ENCODE measurements at places on chromosomes 2 and 18. TPM values are rescaled to one million over a fixed set of nuclear protein-coding genes. Genes with fewer than 3 reads are reported as not detected.

The MALT1 gene
- total RNA-seq: 42.5 TPM

The IL1R2 gene
- 36.2 TPM for total RNA-seq

The ATP8B1 gene
- total RNA-seq: not detected

The MOGAT1 gene
- total RNA-seq: not detected

The BARD1 gene
- 26.3 TPM for total RNA-seq

The RNF152 gene
- 0.12 TPM for total RNA-seq

The EFEMP1 gene
- total RNA-seq: not detected

The SCYGR4 gene
- total RNA-seq: not detected

The POTEF gene
- total RNA-seq: not detected

DNA sequence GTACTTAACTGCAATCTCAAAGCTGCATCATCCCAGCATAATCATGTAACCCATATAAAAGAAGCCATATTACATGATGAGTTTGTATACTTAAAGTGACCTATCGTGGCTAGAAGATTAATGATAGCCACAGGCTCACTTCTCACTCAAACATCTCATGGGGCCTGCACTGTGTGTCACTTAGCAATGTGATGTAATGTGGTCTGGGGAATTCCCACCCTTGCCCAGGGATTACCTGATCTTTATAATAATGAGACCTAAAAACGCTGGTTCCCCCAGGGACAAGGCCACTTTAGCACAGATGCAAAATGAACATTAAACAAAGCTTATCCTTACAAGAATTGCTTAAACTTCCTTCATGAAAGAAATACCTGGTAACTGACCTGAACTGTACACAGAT is 427.1 kb upstream of the CNTNAP5 start:
- DNase-seq: no peak
- H3K27ac ChIP-seq: no peak overlapping the region
- no peaks in the 10 kb centered on the region for H3K27me3 ChIP-seq

DNA sequence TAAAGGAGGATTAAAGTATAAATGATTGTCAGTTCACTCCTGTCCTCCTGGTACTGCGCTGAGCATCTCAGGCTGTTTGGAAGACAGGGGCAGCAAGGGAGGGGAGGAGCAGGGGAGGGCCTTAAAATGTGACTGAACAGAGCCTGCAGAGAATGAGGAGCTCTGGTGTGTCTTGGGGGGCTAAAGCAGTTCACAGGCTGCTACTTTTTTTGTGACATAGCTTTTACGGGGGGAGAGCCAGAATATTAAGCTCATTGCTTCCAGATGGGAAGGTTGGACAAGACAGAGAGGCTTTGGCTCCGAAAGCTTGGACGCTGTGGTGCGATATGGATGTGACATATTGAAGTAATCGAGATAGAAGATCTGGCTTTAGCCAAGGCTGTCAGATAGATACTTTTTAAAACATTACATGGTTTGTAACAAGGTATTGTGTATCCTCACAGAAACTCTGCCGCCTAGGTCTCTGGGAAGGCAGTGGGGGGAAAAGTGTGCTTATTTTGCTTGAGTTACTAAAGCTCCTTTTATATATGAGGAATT is 40.5 kb downstream of the RDH14 start:
- H3K4me3 ChIP-seq: no peak overlapping the region
- H3K27me3 ChIP-seq: peaks cover 22% of the 10 kb centered on the region
- DNase-seq: no peak
- no peak overlapping the region for H3K27ac ChIP-seq

- DNase-seq: no peak
- H3K36me3 ChIP-seq: no peaks in the 10 kb centered on the region
- H3K27ac ChIP-seq: no peak overlapping the region
- H3K27me3 ChIP-seq: peaks cover 2% of the 10 kb centered on the region
- H3K4me1 ChIP-seq: no peaks in the 10 kb centered on the region
Measured at GRCh38 chr2:149082735-149083134, 44.2 kb downstream of the LYPD6B start.

DNA sequence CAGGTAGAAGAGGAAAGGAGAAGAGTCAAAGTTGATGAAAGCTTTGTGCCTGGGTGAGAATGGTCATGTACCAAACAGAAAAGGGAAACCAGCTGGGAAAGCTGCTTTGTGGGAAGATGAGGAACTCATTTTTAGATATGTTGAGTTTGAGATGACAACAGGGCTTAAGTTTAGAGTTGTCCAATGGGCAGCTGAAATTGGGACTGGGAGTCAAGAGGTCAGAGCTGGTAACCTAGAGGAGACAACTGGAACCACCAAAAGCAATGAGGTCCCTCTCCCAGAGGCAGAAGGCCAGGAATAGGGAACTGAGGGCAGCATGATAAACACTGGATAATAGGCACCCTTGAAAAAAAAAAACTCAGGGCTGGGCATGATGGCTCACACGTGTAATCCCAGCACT is 48.8 kb downstream of the SLC4A1AP start:
- no peaks in the 10 kb centered on the region for H3K36me3 ChIP-seq
- peaks cover 7% of the 10 kb centered on the region for H3K27me3 ChIP-seq
- H3K4me3 ChIP-seq: no peak overlapping the region
- peaks cover 31% of the 10 kb centered on the region for H3K4me1 ChIP-seq
- DNase-seq: no peak

GRCh38 chr2:9310377-9310776 is 103.8 kb downstream of the ASAP2 start:
- no peaks in the 10 kb centered on the region for H3K4me1 ChIP-seq
- H3K27me3 ChIP-seq: no peaks in the 10 kb centered on the region
- H3K4me3 ChIP-seq: no peak overlapping the region

DNA sequence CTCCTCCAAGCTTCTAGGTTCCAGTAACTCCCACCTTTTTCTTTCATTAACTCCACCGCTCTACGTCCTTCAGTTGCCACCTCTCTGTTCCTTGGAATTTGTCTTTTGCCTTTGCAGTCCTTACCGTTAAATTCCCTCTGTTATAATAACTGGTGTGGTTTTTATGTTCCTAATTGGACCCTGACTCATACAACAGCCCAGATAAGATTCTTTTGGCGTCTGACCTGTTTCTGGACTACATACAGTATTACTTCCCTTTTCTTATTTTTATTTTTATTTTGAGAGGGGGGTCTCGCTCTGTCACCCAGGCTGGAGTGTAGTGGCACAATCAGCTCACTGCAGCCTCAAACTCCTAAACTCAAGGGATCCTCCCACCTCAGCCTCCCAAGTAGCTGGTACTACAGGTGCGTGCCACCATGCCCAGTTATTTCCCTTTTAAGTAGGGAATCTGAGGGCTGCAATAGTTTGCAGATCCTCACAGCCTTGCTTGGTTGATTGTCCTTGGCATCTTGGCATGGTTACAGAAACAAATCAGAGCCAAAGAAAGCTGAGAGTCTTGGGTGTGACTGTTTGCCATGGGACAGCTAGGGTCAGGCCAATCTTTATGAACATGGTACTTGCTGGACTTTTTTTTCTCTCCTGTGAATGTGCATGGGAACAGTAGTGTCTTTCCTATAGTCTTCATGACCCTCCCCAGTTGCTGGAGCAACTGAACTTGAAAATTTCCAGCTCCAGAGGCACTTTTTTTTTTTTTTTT is 22.0 kb downstream of the TCF23 start:
- H3K4me1 ChIP-seq: peaks cover 2% of the 10 kb centered on the region
- H3K36me3 ChIP-seq: no peaks in the 10 kb centered on the region
- no peak overlapping the region for H3K27ac ChIP-seq
- H3K27me3 ChIP-seq: peaks cover 3% of the 10 kb centered on the region
- DNase-seq: no peak

- no peaks in the 10 kb centered on the region for H3K36me3 ChIP-seq
- no peak overlapping the region for H3K4me3 ChIP-seq
- H3K27ac ChIP-seq: no peak overlapping the region
- DNase-seq: no peak
- no peaks in the 10 kb centered on the region for H3K4me1 ChIP-seq
Measured at GRCh38 chr2:150465703-150466569, 21.5 kb downstream of the RND3 start.

DNA sequence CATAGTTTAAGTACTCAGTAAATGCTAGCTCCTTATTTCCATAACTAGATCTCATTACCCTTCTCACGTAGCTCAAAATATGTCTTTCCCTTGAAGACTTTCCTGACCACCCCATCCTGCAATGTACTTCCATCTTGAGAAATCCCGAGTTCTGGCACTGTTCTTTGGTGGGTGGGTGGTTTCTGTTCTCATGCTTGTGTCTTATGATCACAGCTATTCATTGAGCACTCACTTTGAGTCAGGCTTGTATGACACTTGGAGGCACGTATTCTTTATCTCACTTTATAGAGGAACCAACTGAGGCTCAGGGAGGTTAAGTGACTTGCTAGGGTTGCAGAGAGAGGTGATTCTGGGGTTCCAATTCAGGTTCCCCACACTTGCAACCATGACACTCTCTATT is 9.0 kb upstream of the CLIP4 start:
- peaks cover 1% of the 10 kb centered on the region for H3K27me3 ChIP-seq
- H3K4me3 ChIP-seq: no peak overlapping the region
- no peak for DNase-seq
- H3K4me1 ChIP-seq: peaks cover 6% of the 10 kb centered on the region
- H3K36me3 ChIP-seq: no peaks in the 10 kb centered on the region

DNA sequence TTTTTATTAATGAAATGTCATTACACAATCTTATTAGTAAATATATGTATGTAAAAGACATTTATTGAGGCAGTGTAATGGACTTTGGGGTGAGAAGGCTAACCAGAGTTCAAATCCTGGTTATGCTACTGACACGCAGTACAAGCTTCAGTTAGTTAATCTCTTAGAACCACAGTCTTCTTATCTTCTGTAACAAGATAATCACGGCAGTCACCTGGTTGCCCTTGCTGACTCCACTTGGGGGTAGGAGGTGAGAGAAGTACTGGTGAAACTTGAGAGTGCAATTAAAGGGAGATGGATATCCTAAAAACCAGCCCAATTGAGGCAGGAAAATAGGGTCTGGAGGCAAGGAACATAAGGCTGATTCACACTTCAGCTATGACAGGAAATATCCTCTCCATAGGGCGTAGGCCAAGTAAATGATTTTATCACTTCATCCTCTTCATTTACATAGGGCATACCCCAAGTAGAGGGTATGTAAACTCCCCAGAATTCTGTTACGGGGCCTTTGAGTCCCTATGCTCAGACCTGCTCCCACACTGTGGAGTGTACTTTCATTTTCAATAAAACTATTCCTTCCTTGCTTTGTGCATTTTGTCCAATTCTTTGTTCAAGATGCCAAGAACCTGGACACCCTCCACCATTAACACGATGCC is 21.3 kb downstream of the SKA1 start:
- no peak overlapping the region for H3K27ac ChIP-seq
- DNase-seq: no peak
- H3K4me3 ChIP-seq: no peak overlapping the region

DNA sequence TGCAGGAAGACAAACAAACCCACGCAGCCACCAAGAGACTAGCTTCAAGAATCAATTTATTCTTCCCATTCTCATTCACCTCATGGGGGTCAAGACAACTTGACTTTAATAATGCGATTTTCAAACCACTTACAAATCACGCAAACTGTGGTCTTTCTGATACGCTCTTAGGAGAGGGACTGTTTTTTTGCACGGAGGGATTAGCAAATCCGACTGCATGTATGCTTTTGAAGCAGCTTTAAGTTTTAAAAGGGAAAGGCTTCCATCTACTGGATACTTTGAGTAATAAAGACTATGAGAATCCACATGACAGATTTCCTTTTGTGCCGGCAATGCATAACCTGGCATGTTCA is 322.9 kb upstream of the KCNJ3 start:
- H3K27ac ChIP-seq: no peak overlapping the region
- no peak overlapping the region for H3K4me3 ChIP-seq
- no peaks in the 10 kb centered on the region for H3K4me1 ChIP-seq
- no peak for DNase-seq
- no peaks in the 10 kb centered on the region for H3K36me3 ChIP-seq

- H3K36me3 ChIP-seq: no peaks in the 10 kb centered on the region
- H3K27ac ChIP-seq: no peak overlapping the region
- DNase-seq: no peak
- H3K4me1 ChIP-seq: no peaks in the 10 kb centered on the region
- no peak overlapping the region for H3K4me3 ChIP-seq
Measured at GRCh38 chr2:120528051-120528692, 182.2 kb downstream of the INHBB start.

- peak overlapping the region; percentile 99 for H3K27ac ChIP-seq
- H3K4me3 ChIP-seq: peak overlapping the region; percentile 92
- H3K36me3 ChIP-seq: peaks cover 28% of the 10 kb centered on the region
- H3K4me1 ChIP-seq: peaks cover 58% of the 10 kb centered on the region
- H3K27me3 ChIP-seq: no peaks in the 10 kb centered on the region
Measured at GRCh38 chr2:226836548-226836885, 663 bp downstream of the RHBDD1 start.

- no peak overlapping the region for H3K4me3 ChIP-seq
- no peaks in the 10 kb centered on the region for H3K27me3 ChIP-seq
- no peak for DNase-seq
- H3K36me3 ChIP-seq: no peaks in the 10 kb centered on the region
- H3K4me1 ChIP-seq: peaks cover 5% of the 10 kb centered on the region
Measured at GRCh38 chr2:20568501-20569463, 82.1 kb downstream of the HS1BP3 start.

GRCh38 chr2:223260681-223261080 is 208.7 kb downstream of the KCNE4 start:
- DNase-seq: no peak
- H3K27ac ChIP-seq: no peak overlapping the region
- H3K4me3 ChIP-seq: no peak overlapping the region
- H3K4me1 ChIP-seq: no peaks in the 10 kb centered on the region
- H3K36me3 ChIP-seq: no peaks in the 10 kb centered on the region

DNA sequence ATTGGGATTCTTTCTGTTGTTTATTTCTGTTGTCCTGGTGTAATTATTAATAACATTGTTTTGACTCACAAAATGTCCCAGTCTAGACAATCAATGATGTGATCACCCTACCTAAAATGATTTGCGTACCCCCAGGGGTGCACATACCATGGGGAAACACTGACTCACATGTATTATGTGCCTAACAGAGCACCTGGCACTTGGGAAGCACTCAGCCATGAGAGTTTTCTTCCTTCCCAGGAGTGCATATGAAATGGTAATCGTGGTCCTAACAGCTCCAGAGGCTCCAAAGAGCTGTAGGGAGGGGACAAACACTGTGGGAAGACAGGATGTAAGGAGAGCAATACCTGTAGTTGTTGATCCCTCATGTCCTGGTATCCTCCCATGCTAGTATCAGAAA is 187.8 kb upstream of the ERBB4 start:
- H3K27me3 ChIP-seq: no peaks in the 10 kb centered on the region
- no peak for DNase-seq
- no peaks in the 10 kb centered on the region for H3K36me3 ChIP-seq
- H3K4me1 ChIP-seq: peaks cover 5% of the 10 kb centered on the region
- no peak overlapping the region for H3K4me3 ChIP-seq

- no peaks in the 10 kb centered on the region for H3K36me3 ChIP-seq
- no peaks in the 10 kb centered on the region for H3K4me1 ChIP-seq
- H3K27me3 ChIP-seq: no peaks in the 10 kb centered on the region
- H3K27ac ChIP-seq: no peak overlapping the region
Measured at GRCh38 chr18:31426871-31427406, 20.6 kb upstream of the DSG3 start.

Measured in activated CD4-positive, alpha-beta memory T cell treated with anti-CD3 and anti-CD28 coated beads for 36 hours (primary cell).